ENCODE measurements at places on chromosomes 12 and 14. TPM values are rescaled to one million over a fixed set of nuclear protein-coding genes. Genes with fewer than 3 reads are reported as not detected.

GRCh38 chr14:98847521-98848468 is 424.2 kb downstream of the BCL11B start:
- no peak for DNase-seq

Gene EIF2S3B
- total RNA-seq = 0.46 TPM

Gene CHGA
- 187 TPM for total RNA-seq

GRCh38 chr14:99664058-99664936 is 19.4 kb downstream of the HHIPL1 start:
- no peak for DNase-seq

- DNase-seq = no peak
Measured at GRCh38 chr12:124179936-124180607, 114.8 kb upstream of the RFLNA start.

DNA sequence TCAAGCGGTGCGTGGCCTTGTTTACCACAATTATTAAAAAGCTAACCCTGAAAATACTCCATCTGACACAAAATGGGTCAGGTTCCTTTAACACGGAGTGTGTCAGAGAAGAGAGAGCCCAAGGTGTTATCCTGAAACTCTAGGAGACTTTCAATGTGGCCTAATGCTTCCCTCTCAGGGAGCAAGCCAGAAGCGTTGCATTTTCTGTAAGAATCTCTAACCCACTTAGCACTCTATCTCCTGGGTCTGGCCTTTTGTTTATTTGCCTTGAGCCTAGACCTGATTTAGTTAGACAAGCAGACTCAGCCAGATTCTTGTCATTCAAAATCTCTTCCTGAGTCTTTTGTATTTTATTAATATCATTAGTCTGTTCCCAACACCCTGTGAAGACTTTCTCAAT is 184.0 kb upstream of the SYT1 start:
- no peak for DNase-seq

- DNase-seq = no peak
Measured at GRCh38 chr12:54328595-54329337, 3.8 kb downstream of the COPZ1 start.

- DNase-seq = no peak
Measured at GRCh38 chr12:78418919-78419318, 445.7 kb upstream of the SYT1 start.

Gene CBLN3
- total RNA-seq = 3.9 TPM

DNA sequence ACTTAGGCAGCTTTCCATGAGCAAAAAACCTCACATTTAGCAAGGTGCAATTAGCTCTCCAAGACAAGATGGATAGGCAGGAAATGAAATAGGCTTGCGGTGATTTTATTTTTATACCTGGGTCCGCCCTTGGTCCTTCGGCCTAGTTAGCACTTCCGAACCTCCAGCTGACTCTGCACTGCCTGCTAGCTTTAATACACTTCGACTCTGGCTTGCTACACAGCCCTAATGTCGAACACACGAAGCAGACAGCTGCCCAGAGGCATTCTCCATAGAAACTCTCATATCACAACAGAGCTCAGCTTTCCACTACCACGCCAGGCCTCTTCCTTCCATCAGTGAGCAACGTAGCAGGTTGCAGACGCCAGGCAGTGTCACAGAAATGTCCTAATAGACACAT is 688.0 kb downstream of the VRK1 start:
- no peak for DNase-seq

DNA sequence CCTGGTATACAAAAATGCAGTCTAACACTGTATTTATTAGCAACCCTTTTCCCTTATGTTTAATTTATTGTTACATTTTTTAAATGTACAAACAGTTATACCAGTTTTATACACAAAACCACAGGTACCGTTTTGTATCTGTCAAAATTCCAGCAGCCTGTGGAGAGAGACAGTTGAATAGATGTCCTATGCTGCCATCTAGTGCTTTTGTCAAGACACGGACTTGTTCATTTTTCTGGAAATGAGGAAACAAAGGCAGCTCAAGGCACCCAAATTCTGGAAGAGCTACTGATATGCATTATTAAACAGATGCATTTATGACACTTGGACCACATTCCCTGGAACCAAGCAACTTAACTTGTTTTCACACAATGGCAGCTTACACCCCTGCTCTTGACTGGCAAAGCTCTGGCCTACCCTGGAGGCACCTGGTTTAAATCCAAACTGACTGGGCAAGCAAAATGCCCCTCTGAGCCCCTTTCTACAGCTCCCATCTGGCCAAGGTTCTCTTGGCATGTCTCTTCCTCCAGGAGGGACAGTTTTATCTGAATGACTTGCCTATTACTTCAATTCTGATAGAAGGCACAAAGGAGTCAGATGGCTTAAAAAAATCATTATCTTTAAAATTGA is 286.9 kb upstream of the PRKD1 start:
- DNase-seq = no peak

DNA sequence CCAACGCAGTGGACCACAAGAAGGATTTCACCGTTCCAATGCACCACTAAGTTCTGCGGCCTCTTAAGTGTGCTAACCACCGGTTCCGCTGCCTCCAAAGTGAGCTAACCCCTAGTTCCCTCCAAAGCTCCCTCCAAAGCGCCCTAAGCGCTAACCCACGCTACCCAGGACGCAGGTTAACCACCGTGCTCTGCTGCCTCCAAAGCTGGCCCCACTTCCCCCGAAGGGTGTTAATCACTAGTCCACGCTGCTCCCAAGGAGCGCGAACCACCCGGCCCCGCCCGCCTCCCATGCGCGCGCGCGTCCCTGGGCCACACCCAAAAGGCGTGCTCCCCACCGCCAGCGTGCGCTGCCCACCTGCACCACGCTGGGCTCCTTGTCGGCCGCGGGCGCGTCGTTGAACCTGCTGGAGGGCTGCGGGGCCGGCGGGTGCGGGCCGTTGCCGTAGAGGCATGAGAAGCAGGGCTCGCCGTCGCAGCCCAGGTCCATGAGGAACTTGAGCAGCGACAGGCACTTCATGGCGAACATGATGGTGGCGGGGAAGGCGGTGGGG is 11.7 kb downstream of the FAM181A start:
- no peak for DNase-seq

- no peak for DNase-seq
Measured at GRCh38 chr14:30600922-30601918, 20.9 kb upstream of the SCFD1 start.

GRCh38 chr12:95877622-95878021 is 18.9 kb downstream of the SNRPF start:
- no peak for DNase-seq

DNA sequence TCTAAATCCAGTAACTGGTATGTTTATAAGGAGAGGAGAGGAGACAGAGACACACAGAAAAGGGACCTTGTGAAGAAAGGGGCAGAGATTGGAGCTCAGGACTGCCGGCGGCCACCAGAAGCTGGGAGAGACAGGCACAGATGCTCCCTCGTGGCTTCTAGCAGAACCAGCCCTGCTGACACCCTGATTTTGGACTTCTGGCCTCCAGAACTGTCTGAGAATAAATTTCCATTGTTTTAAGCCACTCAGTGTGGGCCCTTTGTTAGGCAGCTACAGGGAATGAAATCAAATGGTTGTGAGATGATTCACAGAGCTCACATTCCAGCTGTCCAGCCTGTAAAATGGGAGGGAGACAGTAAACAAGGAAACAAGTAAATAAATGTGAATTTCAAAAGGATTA is 47.6 kb downstream of the TMEM132C start:
- DNase-seq = no peak

Data from mucosa of descending colon (tissue), 3 donors.